ENCODE measurements at places on chromosomes 7 and 10.
A peak's percentile ranks its signal among the peaks of the same experiment; 100 is the strongest.

DNA sequence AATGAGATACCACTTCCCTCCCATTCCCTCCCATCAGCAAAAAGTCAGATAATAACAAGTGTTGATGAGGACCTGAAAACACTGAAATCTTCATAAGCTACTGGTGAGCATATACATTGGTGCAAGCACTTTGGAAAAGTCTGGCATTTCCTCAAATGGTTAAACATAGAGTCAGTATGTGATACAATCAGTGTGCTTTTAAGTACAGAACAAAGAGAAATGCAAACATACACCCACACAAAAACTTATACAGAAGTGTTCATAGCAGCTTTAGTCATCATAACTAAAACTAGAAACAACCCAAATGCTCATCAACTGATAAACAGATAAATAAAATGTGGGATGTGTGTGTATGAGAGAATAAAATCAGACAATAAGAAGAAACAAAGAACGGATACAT is 261.9 kb downstream of the ELMO1 start:
- DNase-seq = no peak
- H3K36me3 ChIP-seq = peaks cover 23% of the 10 kb centered on the region
- no peak overlapping the region for H3K4me3 ChIP-seq

DNA sequence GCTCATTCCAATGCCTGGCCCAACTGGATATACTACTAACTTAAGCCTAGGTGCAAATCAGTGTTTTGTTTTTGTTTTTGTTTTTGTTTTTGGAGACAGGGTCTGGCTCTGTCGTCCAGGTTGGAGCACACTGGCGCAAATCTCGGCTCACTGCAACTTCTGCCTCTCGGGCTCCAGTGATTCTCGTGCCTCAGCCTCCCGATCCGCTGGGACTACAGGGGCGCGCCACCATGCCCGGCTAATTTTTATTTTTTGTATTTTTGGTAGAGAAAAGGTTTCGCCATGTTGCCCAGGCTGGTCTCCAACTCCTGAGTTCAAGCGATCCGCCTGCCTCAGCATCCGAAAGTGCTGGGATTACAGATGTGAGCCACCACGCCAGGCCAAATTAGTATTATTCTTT is 1.6 kb downstream of the PPP3CB start:
- peaks cover 44% of the 10 kb centered on the region for H3K4me1 ChIP-seq
- H3K4me3 ChIP-seq = peak overlapping the region; percentile 68
- H3K36me3 ChIP-seq = peaks cover 43% of the 10 kb centered on the region
- no peaks in the 10 kb centered on the region for H3K27me3 ChIP-seq

GRCh38 chr7:80726666-80727065 is 88.2 kb downstream of the CD36 start:
- H3K27ac ChIP-seq = no peak overlapping the region
- no peak for DNase-seq

GRCh38 chr10:64535131-64535867 is 1014.1 kb downstream of the REEP3 start:
- DNase-seq = no peak
- H3K4me1 ChIP-seq = no peaks in the 10 kb centered on the region
- no peaks in the 10 kb centered on the region for H3K27me3 ChIP-seq
- H3K27ac ChIP-seq = no peak overlapping the region
- no peak overlapping the region for H3K4me3 ChIP-seq

DNA sequence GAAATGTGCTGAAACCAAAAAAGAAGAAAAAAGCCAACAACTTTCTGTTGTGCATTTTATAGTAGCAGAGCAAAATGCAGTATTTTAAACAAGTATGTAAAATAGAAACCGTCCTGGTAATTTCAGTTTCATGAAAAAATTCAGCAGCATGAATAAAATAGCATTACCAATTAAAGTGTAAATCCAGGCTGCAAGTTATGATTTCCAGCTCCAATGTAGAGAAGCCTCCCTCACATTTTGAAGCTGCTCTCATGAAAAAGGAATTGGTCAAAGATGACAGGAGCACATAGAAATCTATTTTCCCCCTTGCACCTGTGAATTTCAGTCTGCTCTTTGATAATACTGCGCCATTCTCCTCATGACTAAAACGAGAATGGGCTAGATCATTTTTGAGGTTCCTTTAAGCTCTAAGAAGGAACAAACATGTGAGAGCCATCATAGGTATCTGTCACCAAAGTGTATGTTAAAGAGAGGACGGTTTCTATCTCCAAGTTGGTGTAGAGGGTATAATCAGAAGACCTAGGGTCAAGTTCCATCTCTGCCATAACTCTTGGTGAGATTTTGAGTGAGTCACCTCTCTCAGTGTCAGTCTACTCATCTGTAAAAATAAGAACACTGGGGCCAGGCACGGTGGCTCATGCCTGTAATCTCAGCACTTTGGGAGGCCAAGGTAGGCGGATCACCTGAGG is 107.5 kb downstream of the MTPAP start:
- no peaks in the 10 kb centered on the region for H3K27me3 ChIP-seq
- DNase-seq = no peak
- H3K27ac ChIP-seq = no peak overlapping the region
- no peak overlapping the region for H3K4me3 ChIP-seq
- no peaks in the 10 kb centered on the region for H3K36me3 ChIP-seq

GRCh38 chr7:64485623-64486022 is 77.2 kb downstream of the ZNF680 start:
- H3K27me3 ChIP-seq = no peaks in the 10 kb centered on the region
- no peak overlapping the region for H3K4me3 ChIP-seq
- DNase-seq = no peak
- no peaks in the 10 kb centered on the region for H3K36me3 ChIP-seq
- H3K4me1 ChIP-seq = no peaks in the 10 kb centered on the region

- no peak overlapping the region for H3K27ac ChIP-seq
- H3K27me3 ChIP-seq = peaks cover 94% of the 10 kb centered on the region
- DNase-seq = no peak
These were observed 7.8 kb upstream of the DLX6 start for GRCh38 chr7:96997512-96998032.

DNA sequence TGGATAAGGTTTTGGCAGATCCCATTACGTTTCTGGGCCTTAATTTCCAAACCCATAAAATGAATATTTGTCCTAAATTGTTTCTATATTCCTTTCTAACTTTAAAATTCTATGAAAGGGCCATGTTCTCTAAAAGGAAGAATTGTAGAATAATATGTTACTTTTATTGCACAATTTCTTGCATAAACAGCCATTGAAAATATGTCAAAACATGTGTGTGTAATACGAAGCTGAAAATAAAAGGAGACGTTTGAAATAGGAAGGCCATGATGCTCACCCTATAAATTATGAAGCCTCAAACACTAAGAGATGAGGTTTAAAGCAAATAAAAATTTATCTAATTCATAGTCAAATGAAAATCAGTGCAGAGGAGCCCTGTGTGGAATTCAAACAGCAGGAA is 145.0 kb upstream of the LRRTM3 start:
- DNase-seq = no peak
- H3K27ac ChIP-seq = no peak overlapping the region
- H3K27me3 ChIP-seq = no peaks in the 10 kb centered on the region
- no peaks in the 10 kb centered on the region for H3K4me1 ChIP-seq
- no peak overlapping the region for H3K4me3 ChIP-seq

- H3K27ac ChIP-seq = no peak overlapping the region
- H3K4me1 ChIP-seq = no peaks in the 10 kb centered on the region
- H3K36me3 ChIP-seq = no peaks in the 10 kb centered on the region
- peaks cover 5% of the 10 kb centered on the region for H3K27me3 ChIP-seq
These were observed 295.1 kb downstream of the RPS24 start for GRCh38 chr10:78328592-78329404.

DNA sequence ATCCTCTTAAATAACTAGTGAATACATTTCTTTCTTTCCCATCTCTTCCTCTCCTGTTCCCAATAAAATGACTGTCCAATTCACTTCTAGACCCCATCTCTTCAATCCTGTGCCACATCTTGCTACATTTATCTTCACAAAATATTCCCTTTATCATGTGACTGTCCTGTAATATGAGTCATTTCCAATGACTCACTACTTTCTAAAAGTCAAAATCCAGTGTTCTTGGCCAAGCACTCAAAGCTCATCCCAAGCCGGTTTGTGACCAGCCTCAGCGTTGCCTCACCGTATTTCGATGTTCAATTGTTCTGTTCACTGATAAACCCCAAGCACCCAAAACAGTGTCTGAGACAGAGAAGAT is 104.7 kb downstream of the PARD3 start:
- no peak overlapping the region for H3K4me3 ChIP-seq
- H3K4me1 ChIP-seq = peaks cover 5% of the 10 kb centered on the region
- no peaks in the 10 kb centered on the region for H3K27me3 ChIP-seq
- H3K27ac ChIP-seq = no peak overlapping the region
- DNase-seq = no peak

DNA sequence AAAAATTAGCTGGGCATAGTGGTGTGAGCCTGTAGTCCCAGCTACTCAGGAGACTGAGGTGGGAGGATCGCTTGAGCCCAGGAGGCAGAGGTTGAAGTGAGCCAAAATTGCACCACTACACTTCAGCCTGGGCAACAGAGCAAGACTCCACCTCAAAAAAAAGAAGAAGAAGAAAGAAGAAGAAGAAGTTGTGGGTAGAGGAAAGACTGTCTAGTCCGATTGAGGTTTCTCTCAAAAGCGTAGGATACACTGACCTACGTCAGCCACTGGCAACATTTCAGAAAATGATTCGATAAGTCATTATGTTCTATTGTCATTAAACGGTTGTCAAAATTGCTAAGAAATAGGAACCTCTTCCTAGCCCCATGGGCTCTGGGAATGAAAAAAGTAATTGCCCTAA is 22.3 kb upstream of the RHBDD2 start:
- H3K4me3 ChIP-seq = no peak overlapping the region
- DNase-seq = no peak
- no peak overlapping the region for H3K27ac ChIP-seq
- H3K27me3 ChIP-seq = peaks cover 2% of the 10 kb centered on the region
- H3K36me3 ChIP-seq = no peaks in the 10 kb centered on the region

- H3K27me3 ChIP-seq = peaks cover 12% of the 10 kb centered on the region
- no peak overlapping the region for H3K4me3 ChIP-seq
- no peak overlapping the region for H3K27ac ChIP-seq
- no peak for DNase-seq
- no peaks in the 10 kb centered on the region for H3K4me1 ChIP-seq
- H3K36me3 ChIP-seq = no peaks in the 10 kb centered on the region
These were observed 17.8 kb downstream of the MET start for GRCh38 chr7:116689790-116690259.

GRCh38 chr10:131772441-131772840 is 128.4 kb upstream of the PPP2R2D start:
- no peak for DNase-seq
- H3K27me3 ChIP-seq = no peaks in the 10 kb centered on the region
- H3K36me3 ChIP-seq = no peaks in the 10 kb centered on the region
- H3K27ac ChIP-seq = no peak overlapping the region

GRCh38 chr10:122561212-122561611 is 658 bp downstream of the DMBT1 start:
- peaks cover 15% of the 10 kb centered on the region for H3K4me1 ChIP-seq
- no peak overlapping the region for H3K27ac ChIP-seq
- no peaks in the 10 kb centered on the region for H3K36me3 ChIP-seq
- H3K4me3 ChIP-seq = no peak overlapping the region
- no peak for DNase-seq
- H3K27me3 ChIP-seq = peaks cover 35% of the 10 kb centered on the region

GRCh38 chr10:13651969-13652720 is 65.4 kb downstream of the PRPF18 start:
- H3K4me3 ChIP-seq = no peak overlapping the region
- H3K4me1 ChIP-seq = peaks cover 5% of the 10 kb centered on the region
- DNase-seq = no peak
- peaks cover 10% of the 10 kb centered on the region for H3K36me3 ChIP-seq

GRCh38 chr7:22358820-22359697 is 2.1 kb upstream of the RAPGEF5 start:
- no peak for DNase-seq
- H3K27me3 ChIP-seq = peaks cover 39% of the 10 kb centered on the region

DNA sequence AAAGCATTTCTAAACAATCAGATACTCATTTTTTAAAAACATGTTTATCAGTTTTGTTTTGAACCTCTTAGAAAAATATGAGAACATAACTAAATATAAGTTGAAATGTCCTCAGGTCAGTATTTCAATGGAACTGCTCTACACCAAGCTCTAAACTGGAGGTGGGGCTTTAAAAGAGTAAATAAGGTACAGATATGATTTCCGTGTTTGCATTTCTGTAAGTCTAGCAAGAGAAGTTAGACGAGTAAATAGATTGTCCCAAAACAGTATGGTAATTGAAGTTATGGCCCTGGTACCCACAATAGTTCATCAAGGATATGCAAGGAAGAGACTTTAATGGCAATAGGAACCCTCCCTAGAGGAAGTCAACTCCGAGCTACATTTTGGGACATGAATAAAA is 115.1 kb upstream of the AKR1E2 start:
- H3K4me1 ChIP-seq = no peaks in the 10 kb centered on the region
- no peak overlapping the region for H3K27ac ChIP-seq
- peaks cover 14% of the 10 kb centered on the region for H3K27me3 ChIP-seq
- no peak for DNase-seq

GRCh38 chr7:91892099-91892705 is 11.7 kb upstream of the MTERF1 start:
- H3K4me3 ChIP-seq = no peak overlapping the region
- no peaks in the 10 kb centered on the region for H3K4me1 ChIP-seq
- DNase-seq = no peak

DNA sequence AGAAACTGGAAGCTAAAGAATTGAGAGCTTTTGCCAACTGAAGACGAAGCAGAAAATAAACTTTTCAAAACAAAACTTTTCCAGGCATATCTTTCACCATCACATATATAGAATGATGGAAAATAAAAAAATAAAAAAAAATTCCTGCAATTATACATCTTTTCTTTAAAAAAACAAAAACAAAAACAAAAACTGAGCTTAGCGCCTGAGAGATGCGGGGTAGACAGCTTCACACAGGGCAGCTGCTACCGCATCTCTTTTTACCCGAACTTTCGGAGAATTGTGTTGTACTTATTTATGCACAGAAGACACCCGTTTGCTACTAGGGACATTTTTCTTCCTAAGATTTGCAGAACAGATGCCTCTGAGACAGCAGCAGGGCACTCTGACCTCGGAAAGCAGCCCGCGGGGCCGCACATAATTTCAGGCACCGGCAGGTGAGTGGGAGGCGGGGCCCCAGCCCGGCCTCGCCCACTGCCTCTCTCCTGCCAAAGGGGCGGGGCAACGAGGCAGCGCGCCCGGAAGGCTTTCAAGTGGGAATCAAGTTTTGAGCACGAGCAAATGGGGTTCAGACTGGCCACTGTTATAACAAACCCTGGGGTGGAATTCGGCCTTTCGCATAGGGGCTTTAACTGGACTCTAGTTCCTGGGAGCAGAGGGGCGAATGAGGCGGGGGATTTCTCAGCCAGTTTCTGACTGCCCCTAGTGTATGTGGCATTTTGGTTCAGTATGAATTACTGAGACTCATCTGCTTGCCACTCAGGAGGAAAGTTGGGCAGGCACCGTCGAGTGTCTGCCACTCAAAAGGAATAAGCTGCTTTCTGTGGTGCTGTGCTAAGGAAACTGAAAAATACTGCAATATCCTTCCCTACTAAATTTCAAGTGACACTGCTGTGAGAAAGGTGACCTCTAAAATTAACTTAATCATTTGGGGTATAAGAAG is 18.5 kb upstream of the FAM133B start:
- H3K4me1 ChIP-seq = peaks cover 34% of the 10 kb centered on the region
- H3K27ac ChIP-seq = no peak overlapping the region
- peaks cover 48% of the 10 kb centered on the region for H3K36me3 ChIP-seq
- DNase-seq = no peak
- H3K27me3 ChIP-seq = no peaks in the 10 kb centered on the region

GRCh38 chr10:122877264-122877663 is 2.1 kb downstream of the FAM24B start:
- H3K36me3 ChIP-seq = peaks cover 63% of the 10 kb centered on the region
- peaks cover 42% of the 10 kb centered on the region for H3K4me1 ChIP-seq
- no peaks in the 10 kb centered on the region for H3K27me3 ChIP-seq
- peak overlapping the region; percentile 90 for H3K4me3 ChIP-seq
- DNase-seq = no peak

Measured in activated T-helper 2 cell treated with anti-CD3 and anti-CD28 coated beads, Interferon-gamma antibody, Interleukin-2, Interleukin-4, amounts not matched to agents 10 μg/mL and 5 μg/mL and 100 μg/mL, durations not matched to agents 14 hours and 24 hours and 36 hours (primary cell).